CD4-positive, alpha-beta T cell treated with Interleukin-1 beta for 1 hour (primary cell): ENCODE measurements at places on chromosomes 16 and 17.

GRCh38 chr17:16283705-16284104 is 66.7 kb downstream of the PIGL start:
- no peak for DNase-seq

- DNase-seq: no peak
Observed at GRCh38 chr17:79691931-79692330, 38.8 kb upstream of the ENPP7 start.

DNA sequence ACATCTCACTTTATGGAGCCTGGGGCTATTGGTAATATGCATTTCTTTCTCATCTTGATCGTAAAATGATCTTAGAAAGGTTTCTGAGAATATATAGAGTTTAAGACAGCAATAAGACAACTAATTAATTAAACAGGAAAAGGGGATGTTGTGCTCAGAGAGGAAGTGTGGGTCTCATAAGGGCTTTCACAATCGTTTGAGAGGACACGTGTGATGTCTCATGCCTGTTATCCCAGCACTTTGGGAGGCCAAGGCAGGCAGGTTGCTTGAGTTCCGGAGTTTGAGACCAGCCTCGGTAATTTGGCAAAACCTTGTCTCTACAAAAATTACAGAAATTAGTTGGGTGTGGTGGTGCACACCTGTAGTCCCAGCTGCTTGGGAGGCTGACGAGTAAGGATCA is 295.6 kb downstream of the WWOX start:
- DNase-seq: no peak

GRCh38 chr17:35162755-35163154 is 15.1 kb downstream of the UNC45B start:
- DNase-seq: no peak
